ENCODE measurements at places on chromosomes 13 and 19.

DNA sequence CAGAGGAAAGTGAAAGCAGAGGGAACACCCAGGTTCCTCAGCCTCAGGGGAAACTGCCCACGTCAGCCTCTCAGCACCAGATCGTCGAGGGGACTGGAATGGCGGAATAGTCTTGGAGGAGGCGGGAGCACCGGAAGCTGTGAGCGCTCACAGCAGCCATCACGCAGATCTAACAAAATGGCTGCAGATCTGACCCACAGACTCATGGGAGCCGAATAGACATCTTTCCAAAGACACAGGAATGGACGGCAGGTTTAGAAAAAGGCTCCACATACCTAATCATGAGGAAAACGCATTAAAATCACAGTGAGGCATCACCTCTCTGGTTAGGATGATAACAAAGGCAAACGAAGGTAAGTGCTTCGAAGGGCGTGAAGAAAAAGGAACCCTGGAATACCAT lies 11.8 kb upstream of the LILRA2 start:
- peak; percentile 38 for DNase-seq

GRCh38 chr19:33263325-33264023 lies 37.8 kb upstream of the SLC7A10 start:
- DNase-seq, result no peak

GRCh38 chr13:64158908-64159307 lies 2743.3 kb upstream of the PCDH20 start:
- DNase-seq, result no peak

GRCh38 chr19:37988758-37989635 lies 82.0 kb downstream of the SIPA1L3 start:
- peak; percentile 70 for DNase-seq

- DNase-seq, result no peak
Measured at GRCh38 chr13:59178344-59178743, 985.4 kb downstream of the DIAPH3 start.

DNA sequence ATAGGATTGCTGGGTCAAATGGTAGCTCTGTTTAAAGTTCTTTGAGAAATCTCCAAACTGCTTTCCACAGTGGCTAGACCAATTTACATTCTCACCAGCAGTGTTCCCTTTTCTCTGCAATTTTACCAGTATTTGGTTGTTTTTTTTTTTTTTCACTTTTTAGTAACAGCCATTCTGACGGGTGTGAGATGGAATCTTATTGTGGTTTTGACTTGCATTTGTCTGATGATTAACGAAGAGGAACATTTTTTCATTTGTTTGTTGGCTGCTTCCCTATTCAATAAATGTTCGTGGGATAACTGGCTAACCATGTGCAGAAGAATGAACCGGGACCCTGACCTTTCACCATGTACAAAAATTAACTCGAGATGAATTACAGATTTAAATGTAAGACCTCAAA lies 31.2 kb downstream of the CYP4F2 start:
- no peak for DNase-seq

DNA sequence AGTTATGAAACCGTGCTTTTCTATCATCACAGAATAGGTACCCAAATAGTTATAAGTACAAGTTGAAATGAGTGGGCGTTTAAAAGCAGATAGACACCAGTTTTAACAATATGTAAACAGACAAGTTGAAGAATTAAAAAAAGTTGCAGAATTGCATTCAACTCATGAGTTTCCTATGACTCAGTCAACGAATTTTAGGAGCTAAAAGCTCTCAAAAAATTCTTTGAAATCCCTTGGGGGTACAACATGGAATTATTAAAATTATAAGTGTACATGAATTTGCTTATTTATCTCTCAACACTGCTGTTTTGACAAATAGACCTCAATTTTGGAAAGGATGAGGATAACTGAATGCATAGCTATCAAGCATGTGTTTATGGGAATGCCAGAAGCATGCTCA lies 693.4 kb downstream of the PCDH9 start:
- DNase-seq, result no peak

DNA sequence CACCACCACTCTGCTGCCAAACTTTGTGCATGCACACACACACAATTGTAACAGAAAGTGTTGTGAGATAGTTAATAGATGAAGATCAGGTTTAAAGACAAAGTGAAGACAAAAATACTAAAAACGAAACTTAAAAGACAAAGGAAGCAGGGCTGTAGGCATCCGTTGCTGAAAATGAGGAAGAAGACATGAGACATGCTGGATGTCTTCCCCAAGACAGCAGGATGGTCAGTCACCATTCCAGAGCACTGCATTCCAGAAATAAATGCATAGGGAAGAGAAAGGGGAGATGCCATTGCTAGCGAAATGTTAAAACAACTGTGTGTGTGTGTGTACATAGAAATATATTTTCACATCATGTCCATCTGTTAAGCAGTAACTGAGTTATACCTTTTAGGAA lies 520.1 kb downstream of the SUCLA2 start:
- no peak for DNase-seq

- no peak for DNase-seq
Measured at GRCh38 chr19:10219678-10220077, 11.5 kb downstream of the S1PR2 start.

DNA sequence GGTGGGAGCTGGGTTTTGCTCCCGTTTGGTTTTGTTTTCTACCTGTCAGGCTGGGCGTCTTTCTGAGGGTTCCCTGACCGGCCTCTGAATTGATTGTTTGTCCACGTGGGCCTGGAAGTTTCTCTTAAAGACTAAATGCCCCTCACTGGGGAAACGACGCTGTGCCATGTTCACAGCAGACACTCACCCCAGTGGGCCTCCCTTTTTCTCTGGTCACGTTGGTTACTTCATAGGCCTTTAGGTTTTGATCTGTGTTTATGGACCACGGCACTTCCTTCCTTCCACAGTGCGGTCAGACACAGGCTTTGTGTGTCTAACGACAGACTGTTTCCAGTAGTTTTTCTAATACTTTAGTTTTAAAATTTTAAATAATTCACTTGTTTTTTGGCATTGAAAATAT lies 20.1 kb upstream of the NDUFS7 start:
- no peak for DNase-seq

DNA sequence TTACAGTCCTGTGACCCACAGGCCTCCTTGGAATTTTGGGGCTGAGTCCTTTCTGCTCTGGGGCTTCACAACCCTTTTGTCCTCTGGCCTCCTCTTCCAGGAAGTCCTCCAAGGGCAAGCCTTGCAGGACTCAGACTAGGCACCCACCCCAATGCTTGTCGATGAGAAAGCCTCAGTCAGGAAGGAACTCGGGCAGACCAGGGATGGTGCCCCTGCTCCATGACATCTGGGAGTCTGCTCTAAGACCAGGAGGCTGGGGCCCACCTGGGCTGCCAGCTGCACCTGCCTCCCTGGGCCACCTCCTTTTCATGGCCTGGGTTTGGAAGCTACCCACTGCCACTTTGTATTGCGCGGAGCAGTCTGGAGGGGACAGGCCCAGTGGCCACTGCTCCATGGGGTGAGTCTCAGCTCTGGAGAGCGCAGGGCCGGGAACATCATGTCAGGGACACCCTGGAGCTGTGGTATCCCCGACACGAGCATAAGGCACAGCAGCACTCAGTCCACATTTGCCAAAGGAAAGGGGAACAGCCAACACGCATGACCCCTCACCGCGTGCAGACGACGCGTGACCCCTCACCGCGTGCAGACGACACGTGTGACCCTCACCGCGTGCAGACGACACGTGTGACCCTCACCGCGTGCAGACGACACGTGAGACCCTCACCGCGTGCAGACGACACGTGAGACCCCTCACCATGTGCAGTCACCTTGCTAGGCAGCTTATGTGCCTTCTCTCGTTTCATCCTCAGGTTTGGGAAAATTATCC lies 10.8 kb downstream of the C2CD4C start:
- DNase-seq, result no peak

DNA sequence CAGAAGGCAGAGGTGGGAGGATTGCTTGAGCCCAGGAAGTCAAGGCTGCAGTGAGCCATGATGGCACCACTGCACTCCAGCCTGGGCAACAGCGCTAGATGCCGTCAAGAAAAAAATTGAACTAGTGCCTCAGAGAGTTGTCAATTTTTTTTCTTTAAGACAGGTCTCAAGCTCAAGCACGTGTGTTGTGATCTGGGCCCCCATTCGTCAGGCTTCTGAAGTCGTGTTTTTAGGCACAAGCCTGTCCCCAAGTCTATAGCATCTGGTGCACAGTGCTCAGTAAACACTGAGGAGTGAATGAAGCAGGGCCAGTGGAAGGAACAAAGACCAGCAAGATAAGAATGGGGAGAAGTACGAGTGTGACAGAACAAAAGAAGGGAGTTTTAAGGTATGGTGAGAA lies 23.7 kb upstream of the LAMP1 start:
- DNase-seq, result no peak

DNA sequence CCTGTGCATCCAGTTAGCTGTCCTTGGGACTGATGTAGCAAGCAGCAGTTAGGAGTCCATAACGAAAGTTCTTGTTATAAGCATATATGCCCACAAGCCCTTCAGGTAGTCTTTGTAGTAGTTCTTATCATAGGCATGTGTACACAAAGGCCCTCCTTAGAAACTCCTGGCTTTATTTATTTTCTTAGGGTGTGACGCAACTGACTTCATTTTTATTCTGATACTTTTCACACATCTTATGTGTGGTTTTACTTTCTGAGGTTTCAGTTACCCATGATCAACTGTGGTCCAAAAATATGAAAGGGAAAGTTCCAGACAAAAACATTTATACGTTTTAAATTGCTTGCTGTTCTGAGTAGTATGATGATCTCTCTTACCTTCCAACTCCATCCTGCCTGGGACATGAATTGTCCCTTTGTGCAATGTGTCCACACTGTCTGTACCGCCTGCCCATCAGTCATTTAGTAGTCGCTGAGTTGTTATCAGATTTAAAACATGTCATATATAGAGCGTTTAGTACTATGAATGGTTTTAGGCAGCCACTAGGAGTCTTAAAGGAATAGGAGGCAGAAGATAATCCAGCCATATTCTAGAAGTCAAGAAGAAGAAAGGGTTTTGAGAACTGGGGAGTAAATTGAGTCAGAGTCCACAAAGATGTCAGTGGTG lies 19.4 kb downstream of the GPC5 start:
- no peak for DNase-seq

GRCh38 chr13:47112205-47112902 lies 215.5 kb upstream of the HTR2A start:
- DNase-seq, result no peak

DNA sequence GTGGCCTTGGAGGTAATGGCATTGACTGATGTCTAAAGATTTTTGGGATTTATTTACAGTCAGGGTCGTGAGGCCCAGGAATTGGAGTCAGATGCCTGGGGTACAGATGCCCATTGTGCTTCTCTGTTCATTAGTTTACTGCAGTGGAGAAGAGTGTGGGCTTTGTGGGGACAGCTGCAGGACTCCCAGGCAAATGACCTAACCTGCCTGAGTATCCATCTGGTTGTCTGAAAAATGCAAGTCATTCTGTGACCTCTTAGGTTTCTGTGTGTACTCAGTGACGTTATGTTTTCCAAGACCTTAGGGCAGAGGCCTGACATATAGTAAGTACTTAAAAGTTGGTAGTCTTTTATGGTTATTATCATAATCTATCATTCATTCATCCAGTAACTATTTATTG lies 60.5 kb downstream of the SPATA13 start:
- DNase-seq, result no peak

DNA sequence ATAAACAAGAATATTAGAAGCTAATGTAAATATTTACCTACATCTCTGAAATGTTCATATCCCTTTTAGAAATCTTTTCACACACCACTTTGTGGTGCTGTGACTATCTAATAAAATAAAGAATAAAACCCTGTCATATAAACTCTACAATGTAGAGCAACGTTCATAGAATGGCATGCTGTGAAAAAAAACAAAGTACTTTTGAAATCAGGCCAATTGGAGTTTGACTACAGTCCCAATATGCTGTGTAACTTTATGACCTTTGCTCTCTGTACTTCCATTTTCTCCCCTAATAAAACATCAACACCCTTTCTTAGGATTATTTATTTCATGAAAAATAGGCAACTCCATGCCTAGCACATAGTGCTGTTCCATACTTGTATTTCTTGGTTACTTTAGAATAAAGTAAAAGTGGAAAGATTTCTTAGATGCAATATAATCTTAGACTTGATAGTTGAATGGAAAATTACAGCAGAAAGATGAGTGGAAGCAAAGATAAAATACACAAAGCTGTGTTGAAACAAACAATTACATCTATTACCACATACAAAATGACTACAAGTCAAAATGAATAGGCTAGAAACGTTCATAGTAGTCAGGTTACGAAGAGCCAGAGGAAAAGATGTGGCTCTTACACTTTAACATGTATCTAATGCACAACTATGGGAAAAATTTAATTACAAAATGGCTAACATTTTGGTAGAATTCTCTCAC lies 613.2 kb upstream of the SLITRK5 start:
- no peak for DNase-seq

- DNase-seq, result no peak
Measured at GRCh38 chr19:8221161-8221560, 12.0 kb downstream of the CERS4 start.

DNA sequence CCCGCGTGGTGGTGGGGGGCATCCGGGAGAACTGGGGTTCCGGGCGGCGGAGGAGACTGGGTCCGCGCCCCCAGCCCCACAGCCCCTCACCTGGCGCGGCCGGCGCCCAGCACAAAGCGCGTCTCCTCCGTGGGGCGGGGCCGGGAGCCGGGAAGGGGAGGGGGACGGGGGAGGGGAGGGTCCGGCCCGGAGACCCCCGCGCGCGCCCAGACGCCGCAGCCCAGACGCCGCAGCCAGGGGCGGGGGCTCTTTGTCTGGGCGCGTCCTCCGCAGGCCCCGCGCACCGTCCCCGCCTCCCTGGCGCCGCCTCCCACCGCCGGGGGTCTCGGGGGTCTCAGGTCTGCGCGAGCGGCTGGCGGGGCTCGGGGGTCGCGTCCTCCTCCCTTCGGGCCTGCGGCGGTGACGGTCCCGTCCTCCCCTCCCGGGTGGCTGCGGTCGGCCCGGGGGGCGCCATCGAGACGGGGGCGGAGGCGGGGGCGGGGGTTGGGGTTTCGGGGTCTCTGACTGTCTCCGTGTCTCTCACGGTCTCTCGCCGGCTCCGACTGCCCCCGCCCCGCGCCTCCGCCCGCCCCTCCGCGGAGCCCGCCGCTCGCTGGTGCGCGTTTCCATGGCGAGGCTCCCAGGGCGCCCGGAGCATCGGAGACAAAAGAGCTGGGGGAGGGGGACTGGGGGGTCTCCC lies at the start of gene PLPPR3:
TSS of gene PLPPR3 (minus strand) at position 131 of the 679 bp plus-strand sequence. CDS start 396 bp downstream, outside the sequence.
- peak; percentile 28 for DNase-seq

DNA sequence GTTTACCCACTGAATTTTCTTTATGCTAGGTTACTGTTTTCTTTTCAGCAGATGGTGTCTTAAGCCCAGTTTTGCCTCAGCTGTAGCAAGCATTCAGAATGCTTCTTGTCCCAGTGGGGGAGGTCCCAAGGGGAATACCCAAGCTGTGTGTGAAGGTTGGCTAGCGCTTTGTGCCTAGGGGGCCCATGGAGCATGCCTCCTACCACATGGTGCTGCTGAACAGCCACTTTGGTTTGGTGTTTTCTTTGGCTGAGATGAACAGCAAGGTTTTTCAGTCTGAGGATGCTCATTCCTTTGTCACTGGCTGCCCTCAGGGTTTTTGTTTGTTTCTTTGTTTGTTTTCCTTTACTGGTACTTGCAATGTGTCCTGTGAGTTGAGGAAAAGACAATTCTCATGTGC lies 99.0 kb downstream of the PCDH20 start:
- no peak for DNase-seq
